NCI-H510A (cell line): ENCODE measurements at places on chromosomes 3 and 15.

DNA sequence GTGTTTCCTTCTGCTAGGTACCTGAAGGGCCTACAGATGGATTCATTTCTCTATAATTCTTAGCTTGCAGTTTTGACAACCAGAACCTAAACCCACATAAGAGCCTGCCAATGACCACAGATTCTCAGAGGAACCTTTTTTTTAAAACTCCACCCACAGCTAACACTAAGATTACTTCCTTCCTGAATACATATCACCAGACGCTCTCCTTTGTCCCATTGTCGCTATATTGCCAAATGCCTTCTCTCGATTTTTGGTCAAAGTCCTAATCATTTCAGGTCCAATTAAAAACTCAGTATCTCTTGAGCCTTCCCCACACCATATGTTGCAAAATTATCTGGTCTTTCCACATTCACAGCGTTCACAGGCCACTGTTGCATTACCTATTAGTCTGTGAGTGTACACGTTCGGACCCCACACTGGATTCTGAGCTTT is 12.4 kb downstream of the ZNF710 start:
- no peak for DNase-seq

GRCh38 chr15:40469776-40470390 is 901 bp upstream of the CHST14 start:
- DNase-seq, result no peak

DNA sequence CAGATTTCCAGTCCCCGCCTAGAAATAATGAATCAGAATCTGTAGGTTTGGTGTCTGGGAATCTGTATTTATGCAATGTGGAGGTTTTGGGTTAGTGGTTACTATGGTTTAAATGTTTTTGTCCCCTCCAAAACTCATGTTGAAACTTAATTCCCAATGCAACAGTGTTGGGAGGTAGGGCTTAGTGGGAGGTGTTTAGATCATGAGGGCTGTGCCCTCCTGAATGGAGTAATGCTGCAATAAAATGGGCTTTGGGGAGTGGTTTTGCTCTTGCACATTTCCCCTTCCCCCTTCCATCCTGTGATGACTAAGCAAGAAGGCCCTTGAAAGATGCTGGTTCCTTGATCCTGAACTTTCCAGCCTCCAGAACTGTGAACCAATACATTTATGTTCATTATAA is 9.2 kb upstream of the RFC4 start:
- no peak for DNase-seq

DNA sequence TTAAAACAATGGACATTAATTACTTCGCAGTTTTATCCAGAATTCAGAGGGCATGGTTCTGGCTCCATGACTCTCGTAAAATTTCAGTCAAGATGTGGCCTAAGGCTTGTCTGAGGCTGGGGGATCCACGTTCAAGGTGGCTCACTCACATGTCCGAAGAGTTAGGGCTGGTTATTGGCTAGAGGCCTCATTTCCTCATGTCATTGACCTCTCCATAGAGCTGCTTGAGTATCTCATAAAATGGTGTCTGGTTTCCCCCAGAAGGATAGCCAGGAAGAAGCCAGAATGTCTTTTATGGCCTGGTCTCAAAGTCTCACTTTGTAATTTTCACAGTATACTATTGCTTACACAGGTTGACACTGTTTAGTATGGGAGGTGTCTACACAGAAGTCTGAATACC is 67.3 kb upstream of the DCBLD2 start:
- no peak for DNase-seq

DNA sequence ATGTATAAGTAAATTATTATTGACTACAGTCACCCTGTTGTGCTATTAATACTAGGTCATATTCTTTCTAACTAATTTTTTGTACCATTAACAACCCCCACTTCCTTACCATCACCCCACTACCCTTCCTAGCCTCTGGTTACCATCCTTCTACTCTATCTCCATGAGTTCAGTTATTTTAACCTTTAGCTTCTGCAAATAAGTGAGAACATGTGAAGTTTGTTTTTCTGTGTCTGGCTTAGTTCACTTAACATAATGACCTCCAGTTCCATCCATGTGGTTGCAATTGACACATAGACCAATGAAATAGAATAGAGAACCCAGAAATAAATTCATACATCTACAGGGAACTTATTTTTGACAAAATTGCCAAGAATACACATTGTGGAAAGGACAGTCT is 55.4 kb upstream of the CHRNB4 start:
- DNase-seq, result no peak
